NB4 (cell line): ENCODE measurements at places on chromosomes 7 and 10.

DNA sequence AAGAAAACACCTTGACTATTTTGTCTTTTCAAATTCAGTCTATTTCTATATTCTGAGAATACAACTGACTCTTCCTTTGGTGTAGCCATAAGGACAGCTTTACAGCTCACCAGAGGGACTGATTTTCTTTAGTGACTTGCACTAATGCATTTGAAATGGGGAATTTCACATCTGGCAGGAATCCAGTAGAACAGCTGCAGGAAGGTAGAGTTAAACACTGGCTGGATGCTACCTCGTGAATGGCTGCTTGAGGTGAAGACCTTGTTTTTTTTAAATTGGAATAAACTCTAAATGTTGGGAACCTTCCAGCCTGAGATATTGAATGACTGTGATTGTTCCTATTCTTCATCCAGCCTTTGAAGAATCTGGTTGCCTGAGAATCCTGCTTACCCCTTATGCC lies 139.5 kb upstream of the STK17A start:
- DNase-seq: no peak

GRCh38 chr10:17031637-17032635 lies 97.7 kb downstream of the CUBN start:
- peak; percentile 17 for DNase-seq

DNA sequence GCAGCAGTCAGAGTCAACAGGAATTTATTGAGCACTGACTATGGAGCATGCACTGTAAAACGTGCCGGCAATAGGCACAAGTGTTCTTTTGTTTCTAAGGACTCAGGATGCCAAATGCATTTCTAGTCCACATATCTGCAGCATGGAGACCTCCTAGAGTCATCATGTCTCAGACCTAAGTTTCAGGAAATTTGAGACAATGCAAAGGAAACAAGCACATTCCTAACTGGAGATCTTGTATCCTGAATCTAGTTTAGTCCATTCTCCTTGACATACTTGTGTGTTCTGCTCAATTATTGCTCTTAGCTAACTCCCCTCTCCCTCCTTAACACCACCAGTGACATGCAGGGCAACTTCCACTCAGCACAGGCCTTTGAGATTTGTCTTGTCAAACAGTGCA lies 173.2 kb downstream of the ZNF438 start:
- peak; percentile 21 for DNase-seq

DNA sequence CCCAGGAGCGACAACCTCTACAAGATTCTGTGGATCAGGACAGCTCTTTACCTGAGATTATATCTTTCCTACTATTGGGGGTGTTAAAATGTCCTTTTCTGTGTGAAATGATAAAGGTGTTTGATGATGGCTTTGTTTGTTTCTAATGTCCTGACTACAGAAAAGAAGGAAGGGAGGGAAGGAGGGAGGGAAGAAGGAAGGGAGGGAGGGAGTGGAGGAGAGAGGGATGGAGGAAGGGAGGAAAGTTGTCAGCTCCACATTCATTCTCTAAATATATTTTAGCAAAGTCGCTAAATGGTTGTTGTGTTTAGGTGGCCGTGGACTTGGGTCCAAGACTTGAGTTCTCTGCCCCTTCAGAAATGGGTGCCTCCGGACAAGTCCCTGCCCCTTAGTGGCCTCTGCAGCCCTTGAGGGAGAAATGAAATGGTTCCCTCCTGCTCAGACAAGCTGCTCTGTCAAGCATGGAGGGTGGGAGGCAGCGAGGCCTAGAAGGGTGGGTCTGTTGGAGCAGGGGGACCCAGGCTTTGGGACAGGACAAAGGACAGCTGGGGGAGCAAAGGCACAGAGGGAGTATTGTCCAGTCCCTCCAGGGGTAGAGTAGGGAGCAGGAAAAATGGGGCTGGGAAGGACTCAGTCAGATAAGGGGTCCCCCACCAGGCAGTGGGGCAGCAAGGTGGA lies 4.4 kb downstream of the RGS10 start:
- DNase-seq: no peak

- no peak for DNase-seq
These were observed 299.4 kb upstream of the NPVF start for GRCh38 chr7:25527665-25528170.

- no peak for DNase-seq
These were observed 61.3 kb downstream of the KLRG2 start for GRCh38 chr7:139422126-139422525.
